NCI-H526 (cell line): ENCODE measurements at places on chromosomes 1 and 21.

GRCh38 chr1:214004795-214005194, 17.0 kb downstream of the PROX1 start:
- no peak for DNase-seq

DNA sequence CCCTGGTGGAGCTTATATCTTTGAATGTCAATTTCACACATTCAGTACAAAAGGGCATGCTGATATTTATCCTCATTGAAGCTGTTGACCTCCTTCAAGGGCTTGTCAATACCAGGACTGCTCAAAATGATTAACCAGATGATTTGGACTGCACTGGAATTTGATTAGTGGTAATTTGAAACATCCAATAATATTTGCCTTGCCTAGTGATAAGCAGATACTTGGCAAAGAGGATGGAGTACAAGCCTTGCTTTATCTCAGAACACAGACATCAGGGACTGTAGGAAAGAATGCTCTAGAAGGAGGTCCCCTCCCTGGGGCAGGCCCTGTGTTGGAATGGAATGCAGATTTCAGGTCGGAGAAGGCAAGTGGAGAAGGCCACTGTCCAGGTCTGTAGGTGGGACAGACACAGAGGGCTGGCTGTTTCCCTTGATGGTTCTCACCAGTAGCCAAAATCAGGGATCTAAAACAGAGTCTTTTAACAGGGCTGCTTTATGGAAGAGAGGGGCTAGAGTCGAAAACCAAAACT, 64.8 kb upstream of the ZNF648 start:
- DNase-seq = no peak

DNA sequence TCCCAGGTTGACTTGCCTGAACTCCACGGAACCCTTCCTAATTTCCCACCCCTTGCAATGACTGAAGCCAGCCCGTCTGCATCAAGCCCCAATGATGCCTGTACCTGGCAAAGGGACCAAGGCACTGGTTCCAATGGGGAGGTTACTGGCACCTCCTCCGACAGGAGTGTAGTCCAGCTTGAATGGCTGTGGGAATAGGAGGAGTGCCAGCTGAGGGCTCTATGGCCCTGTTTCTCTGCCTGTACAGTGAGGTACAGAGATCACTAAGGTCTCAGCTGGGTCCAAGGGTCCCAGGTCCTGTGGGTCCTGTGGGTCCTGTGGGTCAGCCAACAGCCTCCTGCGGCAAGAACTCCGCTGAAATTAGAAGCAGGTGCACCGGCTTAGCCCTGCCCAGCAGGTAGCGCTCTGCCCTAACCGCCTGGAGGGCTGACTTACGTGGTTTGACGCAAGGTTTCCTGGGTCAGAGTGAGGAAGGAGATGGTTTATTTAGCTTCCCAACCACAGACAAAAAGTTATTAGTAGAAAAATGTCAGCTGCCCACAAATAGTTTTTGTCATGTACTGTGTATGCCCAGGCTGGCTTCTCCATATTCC, 9.9 kb upstream of the SPRR4 start:
- DNase-seq = no peak

DNA sequence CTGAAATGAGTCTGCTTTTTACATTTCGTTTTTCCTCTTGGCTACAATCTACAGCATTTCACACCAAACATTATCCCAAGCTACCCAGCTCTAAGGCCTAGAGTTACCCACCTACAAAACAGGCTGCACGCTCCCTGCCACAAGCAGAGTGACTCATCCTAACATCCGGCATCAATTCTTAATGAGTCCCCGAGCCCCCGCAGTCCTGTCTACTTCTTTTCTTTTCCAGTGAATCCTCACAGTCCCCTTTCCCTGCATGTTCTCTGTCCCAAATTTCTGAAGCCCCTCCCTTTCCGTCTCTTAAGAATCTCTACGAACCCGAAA, 650 bp downstream of the PCNX2 start:
- no peak for DNase-seq

DNA sequence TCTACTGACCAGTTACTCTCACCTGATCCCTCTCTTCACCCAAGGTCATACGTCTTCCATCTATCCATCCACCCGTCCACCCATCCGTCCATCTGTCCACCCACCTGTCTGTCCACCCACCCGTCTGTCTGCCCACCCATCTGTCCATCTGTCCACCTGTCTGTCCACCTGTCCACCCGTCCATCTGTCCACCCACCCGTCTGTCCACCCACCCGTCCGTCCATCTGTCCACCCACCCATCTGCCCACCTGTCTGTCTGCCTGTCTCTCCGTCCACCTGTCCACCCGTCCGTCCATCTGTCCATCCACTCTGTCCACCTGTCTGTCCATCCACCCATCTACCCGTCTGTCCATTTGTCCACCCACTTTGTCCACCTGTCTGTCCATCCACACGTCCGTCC, 11.8 kb upstream of the KIF26B start:
- no peak for DNase-seq

DNA sequence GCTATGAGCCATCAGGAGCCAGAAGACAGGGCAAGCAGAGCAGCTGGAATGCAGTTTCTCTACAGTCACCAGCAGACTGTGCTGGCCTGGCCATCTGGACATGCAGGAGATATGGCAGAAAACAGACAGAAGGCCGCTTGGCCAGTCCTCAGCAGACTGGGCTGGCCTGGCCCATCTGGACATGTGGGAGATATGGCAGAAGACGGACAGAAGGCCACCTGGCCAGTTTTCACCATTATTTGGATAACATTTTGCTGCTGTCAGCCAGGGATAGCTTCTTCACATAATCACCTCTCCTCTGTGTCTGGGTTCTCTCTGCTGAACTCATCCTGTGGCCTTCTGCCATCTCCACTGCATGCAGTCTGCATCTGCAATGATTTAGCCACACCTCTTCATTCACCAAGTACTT, 25.0 kb upstream of the CACYBP start:
- DNase-seq = no peak

DNA sequence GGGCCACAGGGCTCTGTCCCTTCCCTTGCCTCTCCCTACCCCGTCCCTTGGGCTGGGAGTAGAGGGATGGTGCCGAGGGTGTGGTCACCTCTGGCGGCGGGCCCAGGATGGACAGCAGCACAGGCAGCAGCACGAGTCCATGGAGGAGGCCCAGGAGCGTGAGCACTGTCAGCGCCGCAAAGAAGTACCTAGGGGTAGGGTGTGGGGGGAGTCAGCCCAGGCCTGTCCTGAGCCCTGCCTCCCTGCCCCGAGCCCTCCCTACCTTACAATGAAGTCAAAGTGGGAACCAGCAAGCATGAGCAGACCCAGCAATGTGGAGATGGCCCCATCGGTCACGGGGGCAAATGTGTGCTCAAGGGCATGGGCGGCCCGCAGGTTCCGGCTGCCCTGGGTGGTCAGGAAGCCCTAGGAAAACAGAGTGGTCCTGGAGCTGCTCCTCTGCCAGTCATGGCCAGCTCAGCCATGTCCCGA, 14.7 kb downstream of the BTBD19 start:
- DNase-seq = no peak

- no peak for DNase-seq
These were observed 497.8 kb downstream of the TTLL7 start for GRCh38 chr1:83500987-83501591.

- peak; percentile 72 for DNase-seq
These were observed 392.8 kb upstream of the CAMK1G start for GRCh38 chr1:209190591-209191261.

GRCh38 chr1:8154621-8155052, 128.5 kb upstream of the ERRFI1 start:
- DNase-seq = peak; percentile 92

DNA sequence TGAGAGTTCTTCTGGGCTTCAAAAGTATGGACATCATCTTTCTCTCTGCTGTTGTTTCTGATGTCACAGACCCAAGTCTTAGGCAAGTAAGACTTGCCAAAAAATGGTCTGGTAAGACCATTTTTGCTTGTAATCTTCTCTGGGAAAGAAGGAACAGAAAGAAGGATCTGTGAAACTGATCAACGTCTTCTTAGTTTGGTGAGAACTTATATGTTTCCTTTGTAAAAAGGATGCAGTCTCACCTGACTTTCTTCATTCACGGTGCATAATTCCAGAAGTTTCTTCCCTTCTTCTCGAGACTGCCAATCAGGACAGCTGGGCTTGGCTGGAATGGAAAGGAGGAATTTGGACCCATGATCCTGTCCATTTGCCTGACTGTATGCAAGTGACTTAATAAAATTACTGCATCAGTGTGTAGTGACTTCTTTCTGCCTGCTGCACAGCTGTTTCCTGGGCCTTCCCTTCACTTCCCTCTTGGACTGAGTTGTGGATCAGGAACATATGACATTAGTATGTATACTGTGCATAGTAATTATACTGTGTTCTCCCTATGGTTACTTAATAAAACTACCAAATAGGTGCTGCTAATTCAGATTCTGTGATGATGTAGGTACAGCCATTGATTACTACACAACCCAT, 7.6 kb upstream of the DENND1B start:
- DNase-seq = no peak

- DNase-seq = no peak
These were observed 79.6 kb downstream of the PROX1 start for GRCh38 chr1:214067397-214067796.

GRCh38 chr1:177181631-177182291, 11.0 kb downstream of the BRINP2 start:
- DNase-seq = peak; percentile 84

DNA sequence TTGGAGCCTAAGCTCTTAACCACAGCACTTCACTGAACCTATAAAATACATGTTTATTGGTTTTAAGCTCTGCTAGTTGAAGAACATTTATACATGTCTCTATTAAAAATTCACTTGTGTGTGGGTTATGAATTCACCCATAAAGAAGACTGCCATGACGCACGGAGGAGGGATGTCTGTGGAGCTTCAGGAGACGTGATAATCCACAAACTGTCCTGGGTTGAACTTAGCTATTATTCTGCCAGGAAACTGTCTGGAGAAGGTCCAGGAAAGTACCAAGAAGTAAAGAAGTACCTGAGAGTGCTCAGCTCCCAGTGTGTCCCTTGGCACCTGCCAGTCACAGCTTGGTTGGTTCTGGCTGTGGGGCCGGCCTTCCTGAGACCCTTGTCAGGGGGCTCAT, 56.3 kb downstream of the DDR2 start:
- no peak for DNase-seq

DNA sequence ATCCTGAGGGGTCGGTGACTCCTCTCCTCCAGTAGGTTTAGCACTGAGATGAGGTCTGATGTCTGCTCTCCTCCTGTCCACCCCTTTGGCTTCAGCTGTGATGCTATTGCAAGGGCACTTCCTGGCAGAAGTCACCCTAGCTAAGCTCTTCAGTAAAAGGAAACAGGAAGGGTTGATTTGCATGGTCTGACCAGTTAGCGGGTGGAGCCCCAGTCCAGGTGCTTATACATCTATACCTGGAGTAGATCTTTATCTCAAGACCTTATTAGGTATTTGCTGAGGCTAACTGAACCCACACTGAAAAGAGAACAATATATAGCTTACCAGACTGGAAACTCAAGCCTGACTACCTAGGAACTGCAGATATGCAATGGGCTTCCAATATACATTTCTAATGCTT, 28.9 kb upstream of the NFASC start:
- DNase-seq = peak; percentile 92

DNA sequence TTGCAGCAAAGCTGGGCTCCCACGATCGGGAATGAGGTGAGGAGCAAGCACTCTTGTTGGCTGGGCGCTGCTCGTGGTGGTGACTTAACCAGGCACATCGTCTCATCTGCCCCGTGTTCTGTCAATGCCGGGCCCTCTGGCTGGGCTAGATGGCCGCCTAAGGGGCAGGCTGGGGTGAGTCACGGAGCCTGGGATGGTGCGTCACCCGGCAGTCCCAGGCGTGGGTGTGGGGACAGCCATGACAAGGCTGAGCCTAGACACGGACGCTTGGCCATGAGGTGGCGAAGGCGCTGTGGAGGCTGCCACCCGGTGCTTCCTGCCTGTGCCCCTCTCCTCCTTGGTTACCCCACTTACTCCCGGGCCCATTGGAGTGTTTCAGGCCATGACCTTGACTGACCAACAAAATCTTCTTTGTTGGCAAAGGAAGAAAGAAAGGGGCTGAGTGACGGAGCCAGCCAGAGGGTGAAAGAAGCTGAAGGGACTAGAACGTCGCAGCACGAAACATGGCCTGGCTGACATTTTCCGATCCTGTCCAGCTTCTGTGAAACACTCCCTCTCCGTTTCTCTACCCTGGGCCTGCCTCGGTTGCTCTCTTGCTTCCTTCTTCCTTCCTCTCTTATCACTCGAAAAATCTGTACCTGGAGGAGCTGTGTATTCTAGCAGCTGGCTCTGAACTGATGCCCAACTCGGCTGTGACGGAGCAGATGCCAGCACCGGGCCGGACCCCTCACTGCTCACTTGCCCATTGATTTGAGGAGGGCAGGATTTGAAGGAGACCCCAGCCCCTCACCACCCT, 596 bp downstream of the CD247 start:
- no peak for DNase-seq

DNA sequence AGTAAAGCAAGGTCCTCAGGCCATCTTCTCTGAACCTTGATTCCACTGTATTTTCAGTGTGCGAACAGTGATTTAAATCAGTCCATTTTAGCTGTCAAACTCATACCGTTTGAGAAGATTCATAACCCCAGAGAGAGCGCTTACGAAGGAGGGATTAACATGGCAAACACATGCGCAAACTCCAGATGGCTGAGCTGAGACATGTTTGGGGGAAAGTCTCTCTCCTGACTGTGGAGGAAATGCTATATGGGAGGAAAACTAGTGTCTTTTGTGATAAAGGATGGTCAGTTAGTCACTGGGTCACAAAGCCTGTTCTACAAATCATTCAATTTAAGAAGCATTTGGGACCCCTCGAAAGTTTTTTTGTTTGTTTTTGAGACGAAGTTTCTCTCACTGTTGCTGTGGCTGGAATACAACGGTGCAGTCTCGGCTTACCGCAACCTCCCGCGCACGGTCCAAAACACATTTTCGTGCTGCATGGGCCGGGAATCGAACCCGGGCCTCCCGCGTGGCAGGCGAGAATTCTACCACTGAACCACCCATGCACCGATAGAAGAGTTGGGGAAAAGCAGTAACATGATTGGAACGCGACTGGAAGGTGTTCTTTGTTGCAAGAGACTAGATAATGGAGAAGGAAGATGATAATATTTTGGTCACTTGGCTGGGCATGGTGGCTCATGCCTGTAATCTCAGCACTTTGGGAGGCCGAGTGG, 58.4 kb upstream of the CXADR start:
- DNase-seq = peak; percentile 79

GRCh38 chr1:19309123-19309813, 2.7 kb downstream of the AKR7A2 start:
- DNase-seq = no peak
